ENCODE measurements at places on chromosomes 13 and 19. TPM values are rescaled to one million over a fixed set of nuclear protein-coding genes. Genes with fewer than 3 reads are reported as not detected.

GRCh38 chr13:101149735-101150384 is 266.4 kb downstream of the NALCN start:
- no peak for DNase-seq

- no peak for DNase-seq
Observed at GRCh38 chr13:101065329-101065728, 351.0 kb downstream of the NALCN start.

Gene ZNF582
- 7.9 TPM for polyA plus RNA-seq

DNA sequence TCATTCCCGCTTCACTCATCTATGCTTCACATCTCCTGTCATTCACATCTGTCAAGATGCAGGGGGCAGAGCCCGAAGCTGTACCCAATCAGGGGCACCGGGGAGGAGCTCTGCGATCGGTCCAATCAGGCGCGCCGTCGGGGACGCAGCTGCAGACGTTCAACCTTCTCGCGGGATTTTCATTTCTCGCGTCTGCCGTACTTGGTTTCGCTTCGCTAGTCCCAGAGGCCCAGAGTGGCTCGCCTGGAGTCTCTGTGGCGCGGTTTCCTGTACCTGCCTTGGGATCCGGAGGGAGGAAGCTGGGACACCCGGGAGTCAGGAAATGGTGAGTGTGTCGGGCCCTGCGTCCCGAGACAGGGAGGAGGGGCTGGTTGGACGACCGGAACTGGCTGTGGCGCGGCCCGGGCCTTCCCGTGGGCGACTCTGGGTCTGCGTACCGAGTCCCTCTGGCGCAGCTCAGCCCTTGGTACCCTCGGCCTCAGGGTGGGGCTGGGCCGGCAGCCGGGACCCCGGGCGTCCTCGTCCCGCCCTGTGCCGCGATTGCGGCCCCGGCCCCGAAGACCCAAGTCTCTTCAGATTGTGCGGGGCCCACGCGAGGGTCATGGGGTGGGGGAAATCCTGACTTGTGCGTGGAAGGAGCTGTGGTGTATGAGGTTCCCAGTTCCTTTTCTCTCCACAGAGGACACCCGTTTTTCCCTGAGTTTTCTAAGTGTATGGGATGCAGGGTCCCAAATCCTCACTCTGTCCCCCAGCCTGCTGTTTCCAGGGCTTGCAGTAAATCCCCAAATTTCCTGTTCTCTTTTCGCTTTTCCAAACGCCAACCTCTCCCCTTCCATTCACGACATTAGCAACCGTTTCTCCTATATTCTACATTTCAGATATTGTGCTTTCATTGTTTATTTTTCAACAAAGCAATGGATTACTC is at the start of gene ZNF136:
TSS of gene ZNF136 (plus strand) at position 215 of the 925 bp plus-strand sequence. CDS start at position 323, 108 bp downstream.
- DNase-seq = peak; percentile 90

- DNase-seq = no peak
Observed at GRCh38 chr13:73842626-73843025, 291.6 kb downstream of the KLF12 start.

DNA sequence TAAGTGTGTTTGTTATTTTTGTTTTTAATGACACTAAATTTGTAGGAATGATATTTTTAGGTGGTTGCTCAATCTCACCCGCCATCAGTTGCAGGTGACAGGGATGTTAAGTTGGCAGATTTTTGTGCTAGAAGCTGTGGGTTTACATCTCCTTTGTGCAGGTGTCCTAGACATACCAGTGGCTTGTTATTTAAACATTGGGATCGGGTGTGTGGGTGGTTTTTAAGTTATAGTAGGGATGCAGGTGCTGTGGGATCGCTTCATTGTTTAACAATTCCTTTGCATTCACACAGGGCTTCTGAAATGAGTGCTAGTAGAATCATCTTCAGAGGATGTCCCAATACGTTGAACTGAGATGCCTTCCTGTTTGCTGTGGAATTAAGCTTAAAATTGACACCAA is 100.0 kb downstream of the SHISA2 start:
- no peak for DNase-seq

Gene TICAM1
- 7.8 TPM for polyA plus RNA-seq
